ENCODE measurements at places on chromosomes 12 and 14.

GRCh38 chr14:68910540-68910939 lies 68.6 kb downstream of the ACTN1 start:
- H3K27ac ChIP-seq: no peak overlapping the region
- no peaks in the 10 kb centered on the region for H3K27me3 ChIP-seq
- no peaks in the 10 kb centered on the region for H3K4me1 ChIP-seq
- no peak overlapping the region for H3K4me3 ChIP-seq
- peaks cover 37% of the 10 kb centered on the region for H3K36me3 ChIP-seq

- no peaks in the 10 kb centered on the region for H3K36me3 ChIP-seq
- no peak overlapping the region for H3K27ac ChIP-seq
- H3K4me3 ChIP-seq: no peak overlapping the region
- H3K27me3 ChIP-seq: peaks cover 4% of the 10 kb centered on the region
- peak; percentile 38 for DNase-seq
Observed at GRCh38 chr12:114166362-114166761, 200.2 kb upstream of the RBM19 start.

- DNase-seq: no peak
- peaks cover 35% of the 10 kb centered on the region for H3K4me1 ChIP-seq
- H3K27ac ChIP-seq: no peak overlapping the region
- H3K36me3 ChIP-seq: no peaks in the 10 kb centered on the region
Observed at GRCh38 chr14:102924632-102925588, 2.4 kb downstream of the AMN start.

DNA sequence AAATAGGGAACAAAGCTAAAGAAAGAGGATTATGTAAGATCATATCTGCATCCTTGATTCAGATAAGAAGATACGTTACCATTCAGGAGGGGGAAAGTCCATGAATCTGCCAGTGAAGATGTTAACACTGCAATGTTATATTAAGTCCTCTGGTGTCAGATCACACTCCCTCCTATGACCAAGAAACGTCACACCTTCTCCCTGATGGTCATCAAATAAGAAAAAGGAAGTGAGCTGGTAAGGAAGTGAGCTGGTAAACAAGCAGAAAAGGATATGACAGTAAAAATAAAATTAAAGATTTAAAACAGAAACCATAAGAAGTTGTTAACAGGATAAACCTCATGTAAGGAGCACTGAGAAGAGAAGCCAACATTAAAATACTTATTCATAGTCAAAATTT lies 340.2 kb downstream of the SEC23A start:
- no peak overlapping the region for H3K27ac ChIP-seq
- H3K36me3 ChIP-seq: no peaks in the 10 kb centered on the region
- DNase-seq: no peak

DNA sequence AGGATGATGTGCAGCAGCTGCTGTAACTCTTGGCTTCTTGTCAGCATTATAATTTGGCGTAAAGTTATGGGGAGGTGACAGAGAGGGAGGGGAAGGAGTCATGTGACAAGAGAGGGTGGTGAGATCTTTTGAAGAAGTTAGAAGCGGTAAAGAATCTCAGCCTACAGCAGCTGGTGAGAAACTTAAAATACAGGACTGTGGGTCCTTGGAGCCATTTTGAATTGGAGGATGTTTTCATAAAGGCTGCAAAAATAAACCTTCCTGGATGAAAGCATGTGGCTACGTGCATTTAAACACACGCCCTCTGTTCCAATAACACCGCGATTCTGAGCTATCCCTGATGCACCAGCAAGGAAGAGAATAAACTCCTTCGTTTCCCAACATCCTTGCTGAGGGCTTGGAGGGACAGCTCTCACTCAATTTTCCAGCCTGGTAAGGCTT lies 133.7 kb downstream of the TMEM30B start:
- no peaks in the 10 kb centered on the region for H3K27me3 ChIP-seq
- no peak overlapping the region for H3K4me3 ChIP-seq
- no peaks in the 10 kb centered on the region for H3K4me1 ChIP-seq
- no peaks in the 10 kb centered on the region for H3K36me3 ChIP-seq
- no peak overlapping the region for H3K27ac ChIP-seq

DNA sequence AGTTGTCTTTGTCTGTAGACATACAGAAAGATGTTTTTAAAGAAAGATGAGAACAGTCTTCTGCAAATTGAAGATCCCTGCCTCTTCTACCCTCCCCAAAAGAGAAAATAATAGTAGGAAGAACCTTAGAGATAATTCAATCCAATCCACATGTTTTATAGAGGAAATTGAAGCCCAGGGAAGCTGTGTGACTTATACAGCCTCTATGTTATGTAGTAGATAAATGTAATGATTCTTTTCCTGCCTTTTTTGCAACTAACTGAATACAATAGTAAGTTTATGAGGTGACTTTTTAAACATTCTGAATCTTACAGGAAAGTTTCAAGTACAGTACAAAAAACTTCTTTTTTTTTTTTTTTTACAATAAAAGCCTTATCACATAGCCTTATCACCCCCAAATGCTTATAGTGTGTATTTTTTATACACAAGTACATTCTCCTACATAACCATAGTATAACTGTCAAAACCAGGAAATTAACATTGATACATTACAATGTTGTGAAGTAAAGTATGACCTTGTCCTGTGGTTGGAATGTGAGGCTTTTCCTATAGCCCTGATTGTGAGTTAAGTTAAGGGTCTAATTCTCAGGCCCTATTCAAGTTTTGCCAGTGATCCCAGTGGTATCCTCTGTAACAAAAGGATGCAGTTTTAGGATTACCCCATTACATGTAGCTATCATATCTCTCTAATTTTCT lies 94.4 kb downstream of the FIGNL2 start:
- no peaks in the 10 kb centered on the region for H3K36me3 ChIP-seq
- H3K27ac ChIP-seq: no peak overlapping the region
- no peak for DNase-seq
- no peak overlapping the region for H3K4me3 ChIP-seq
- H3K27me3 ChIP-seq: no peaks in the 10 kb centered on the region
- H3K4me1 ChIP-seq: no peaks in the 10 kb centered on the region

Measured in H1 (cell line).